M059J (cell line): ENCODE measurements at places on chromosomes 3 and 15. TPM values are rescaled to one million over a fixed set of nuclear protein-coding genes. Genes with fewer than 3 reads are reported as not detected.
A peak's percentile ranks its signal among the peaks of the same experiment; 100 is the strongest.

DNA sequence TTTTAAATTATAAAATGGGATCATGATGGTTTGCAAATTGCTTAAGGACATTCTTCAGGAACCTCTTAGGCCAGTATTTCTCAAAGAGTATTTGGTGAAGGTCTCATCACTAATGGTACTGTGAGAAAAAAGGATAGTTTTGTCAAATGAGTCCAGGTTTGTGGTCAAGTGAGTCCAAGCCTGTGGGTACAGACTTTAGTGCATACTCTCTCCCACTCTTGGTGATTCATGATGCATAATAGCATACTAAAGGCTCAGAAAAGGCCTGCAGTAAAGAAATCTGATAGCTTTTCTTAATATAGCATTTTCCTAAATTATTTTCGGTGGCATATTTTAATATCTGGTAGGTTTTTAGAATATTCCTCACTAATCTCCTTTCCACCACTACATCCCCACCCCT lies 20.0 kb downstream of the BOC start:
- peak; percentile 93 for DNase-seq

- no peak for DNase-seq
These were observed 4.2 kb upstream of the APBA2 start for GRCh38 chr15:28881600-28881999.

SEMA3G gene
- total RNA-seq = 0.07 TPM in 1 of 2 replicates, not detected in the other

DNA sequence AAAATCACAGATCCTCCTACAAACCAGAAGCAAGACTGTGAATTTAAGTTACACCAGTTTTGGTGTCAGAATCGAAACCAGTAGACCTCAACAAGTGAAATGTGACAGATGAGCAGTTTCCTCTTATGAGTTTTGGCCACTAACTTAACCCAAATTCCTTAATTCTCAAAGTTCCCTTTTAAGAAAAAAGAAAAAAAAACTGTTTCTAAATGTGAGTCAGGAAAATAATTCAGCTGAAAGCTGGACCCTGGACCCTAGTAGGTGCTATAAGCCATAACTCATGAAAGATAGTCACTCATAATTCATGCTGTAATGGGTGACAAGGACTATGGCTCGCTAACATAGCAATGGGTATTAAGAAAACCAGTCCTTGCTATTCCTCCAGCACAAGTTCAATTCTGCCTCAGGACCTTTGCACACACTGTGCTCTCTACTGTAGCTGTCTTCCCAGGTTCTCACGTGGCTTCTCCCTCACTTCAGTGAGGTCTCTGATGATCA lies 9.0 kb upstream of the THRB start:
- no peak for DNase-seq

DNA sequence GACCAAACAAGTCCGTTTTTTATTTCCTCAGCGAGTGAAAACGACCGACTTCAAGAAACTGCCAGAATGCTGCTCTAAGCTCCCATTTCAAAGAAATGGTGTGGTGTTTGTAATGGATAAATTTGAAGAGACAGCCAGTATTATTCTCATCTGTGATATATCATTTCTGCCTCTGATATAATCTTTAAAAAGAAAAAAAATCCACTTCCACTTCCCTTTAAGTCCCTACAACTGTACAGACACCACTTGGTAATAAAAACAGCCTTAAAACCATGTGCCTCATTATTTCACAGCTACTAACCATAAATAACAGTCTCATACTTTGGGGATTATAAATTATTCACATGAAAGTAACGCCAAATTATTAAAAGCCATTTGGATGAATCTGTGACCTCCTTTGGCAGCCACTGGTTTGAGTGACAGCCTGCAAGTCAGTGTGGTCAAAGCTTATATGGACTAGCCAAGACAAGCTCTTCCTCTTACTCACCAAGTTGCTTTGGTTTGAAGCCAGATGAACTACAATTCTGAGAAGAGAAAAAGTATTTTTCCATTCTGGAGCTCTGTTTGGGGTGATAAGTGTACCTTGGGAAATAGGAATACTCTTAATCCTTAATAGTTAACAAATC lies 168.0 kb downstream of the SHOX2 start:
- DNase-seq = peak; percentile 77

GRCh38 chr3:98038876-98039275 lies 3.8 kb upstream of the GABRR3 start:
- DNase-seq = no peak

IL16 gene
- total RNA-seq = not detected in 2 replicates

DNA sequence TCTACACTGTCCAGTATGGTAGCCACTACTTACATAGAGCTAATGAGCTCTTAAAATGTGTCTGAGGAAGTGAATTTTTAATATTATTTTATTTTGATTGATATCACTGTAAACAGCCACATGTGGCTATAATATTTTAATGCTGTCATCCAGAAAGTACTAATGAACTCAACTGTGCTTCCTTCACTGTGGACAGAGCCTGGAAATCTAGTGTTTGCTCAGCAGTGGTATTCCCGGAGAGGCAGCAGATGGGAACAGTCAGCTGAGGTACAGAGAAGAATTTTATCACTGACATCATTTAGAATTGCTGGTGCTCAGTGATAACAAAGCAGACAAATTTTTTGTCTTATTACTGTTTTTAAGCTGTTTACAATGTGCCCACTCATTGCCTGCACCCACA lies 68.7 kb upstream of the ACP3 start:
- no peak for DNase-seq

- peak; percentile 88 for DNase-seq
These were observed 31.8 kb upstream of the RASA2 start for GRCh38 chr3:141454906-141455602.

- DNase-seq = no peak
These were observed 404.5 kb downstream of the PDCD6IP start for GRCh38 chr3:34202975-34203374.

CRTC3 gene
- total RNA-seq = 8.0 and 12.0 TPM in 2 replicates

LMOD3 gene
- not detected in 2 replicates for total RNA-seq

- no peak for DNase-seq
These were observed 25.5 kb upstream of the FLNB start for GRCh38 chr3:57982561-57983243.

GRCh38 chr3:150236316-150237082 lies 171.6 kb upstream of the TSC22D2 start:
- DNase-seq = peak; percentile 95

GRCh38 chr15:90956274-90957030 lies 1.8 kb downstream of the RCCD1 start:
- DNase-seq = no peak

GRCh38 chr15:77024273-77025082 lies 29.6 kb downstream of the PSTPIP1 start:
- DNase-seq = peak; percentile 32

GRCh38 chr15:88126695-88127431 lies 129.7 kb downstream of the NTRK3 start:
- DNase-seq = peak; percentile 36

DNA sequence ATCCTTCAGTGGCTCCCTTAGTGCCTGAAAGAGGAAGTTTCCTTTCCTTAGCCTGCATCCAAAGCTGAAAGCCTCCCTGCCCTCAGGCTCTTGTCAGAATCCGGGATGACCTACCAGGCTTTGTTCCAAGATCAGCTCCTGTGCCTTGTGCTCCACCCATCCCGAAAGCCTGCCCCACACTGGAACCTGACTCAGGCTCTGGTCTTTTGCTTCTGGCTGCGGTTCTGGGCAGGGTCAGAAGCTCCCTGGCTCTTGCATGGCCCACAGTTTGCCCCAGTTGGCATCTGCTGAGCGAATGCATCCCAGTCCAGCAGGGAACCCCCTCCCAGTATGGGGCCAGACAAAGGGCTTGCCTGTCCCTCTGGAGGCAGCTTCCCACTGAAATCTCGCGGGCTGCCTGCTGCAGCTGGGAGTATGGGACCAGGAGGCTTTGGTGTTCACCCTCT lies 25.9 kb upstream of the KIF23 start:
- DNase-seq = peak; percentile 92

DNA sequence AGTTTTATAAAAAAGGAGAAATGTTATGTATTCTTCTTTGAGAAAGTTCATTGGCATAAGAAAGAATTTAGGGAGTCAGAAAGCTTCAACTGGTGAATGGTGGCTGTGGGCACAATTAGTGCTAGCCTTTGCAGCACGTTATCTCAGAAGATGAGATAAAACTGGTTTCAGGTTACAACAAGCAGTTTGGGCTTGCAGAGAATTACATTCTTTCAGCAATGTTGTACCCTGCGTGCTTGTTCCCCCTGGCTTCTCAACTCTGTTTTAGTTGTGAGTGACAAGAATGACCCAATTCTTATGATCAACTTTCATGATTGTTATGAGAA lies 31.6 kb upstream of the ACP3 start:
- DNase-seq = no peak

BNIP2 gene
- 95.3 and 115 TPM in 2 replicates for total RNA-seq

DNA sequence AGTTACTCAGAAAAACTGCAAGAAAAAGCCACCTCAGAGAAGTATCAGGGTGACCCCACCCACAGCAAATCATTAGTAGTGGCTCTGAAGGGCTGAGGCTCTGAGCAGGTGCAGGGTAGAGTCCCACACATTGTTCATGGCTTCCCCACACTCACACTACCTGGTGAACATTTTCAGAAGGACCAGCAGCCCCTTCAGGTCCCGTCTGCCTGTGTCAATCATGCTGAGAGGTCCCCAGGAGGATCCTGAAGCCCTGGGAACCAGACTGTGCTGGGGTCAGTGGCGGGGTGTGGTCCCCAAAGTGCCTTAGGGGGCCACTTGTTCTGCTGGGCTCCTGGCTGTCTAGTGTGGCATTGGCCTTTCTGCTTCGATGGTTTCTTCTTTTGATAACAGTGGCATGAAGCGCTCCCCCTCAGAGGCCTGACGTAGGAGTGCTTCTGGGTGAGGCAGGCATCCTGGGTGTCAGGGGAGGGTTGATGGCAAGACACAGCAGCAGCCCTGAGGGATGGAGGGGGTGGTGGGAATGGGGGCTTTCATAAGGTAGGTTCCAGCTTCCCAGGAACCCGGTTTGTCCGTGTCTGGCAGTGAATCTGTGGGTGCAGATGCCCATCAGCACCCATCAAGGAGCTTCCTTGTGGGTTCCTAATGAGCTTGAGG lies 19.0 kb upstream of the FANCD2 start:
- DNase-seq = no peak

- no peak for DNase-seq
These were observed 3.6 kb downstream of the CRTAP start for GRCh38 chr3:33117461-33117860.

SPATA12 gene
- total RNA-seq = 0.07 TPM in 1 of 2 replicates, not detected in the other

- no peak for DNase-seq
These were observed 9.9 kb upstream of the CEMIP start for GRCh38 chr15:80769153-80769828.

- no peak for DNase-seq
These were observed 564 bp upstream of the GRM7 start for GRCh38 chr3:6860149-6860953.

DNA sequence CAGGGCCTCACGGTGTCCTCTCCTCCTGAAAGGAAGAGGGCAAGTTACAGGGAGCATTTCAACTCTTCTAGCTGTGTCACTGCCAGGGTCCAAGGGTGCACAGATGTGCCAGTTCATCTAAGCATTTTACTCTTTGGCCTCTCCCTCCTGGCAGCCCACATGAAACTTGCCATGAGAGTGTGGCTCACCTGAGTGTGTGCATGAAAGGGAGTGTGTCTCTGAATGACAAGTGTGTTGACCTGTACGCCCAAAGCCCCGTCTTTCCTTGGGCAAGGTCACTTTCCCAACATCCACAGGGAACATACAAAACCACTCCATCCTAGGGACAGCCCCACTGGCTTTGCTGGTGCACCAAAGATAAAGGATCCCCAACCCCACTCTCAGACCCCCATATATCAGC lies 280.0 kb downstream of the NTRK3 start:
- no peak for DNase-seq

VILL gene
- total RNA-seq = 0.05 TPM in 1 of 2 replicates, not detected in the other
